Caco-2 (cell line): ENCODE measurements at places on chromosomes 12 and 14. TPM values are rescaled to one million over a fixed set of nuclear protein-coding genes. Genes with fewer than 3 reads are reported as not detected.

POTEG gene
- not detected in 2 replicates for total RNA-seq

HCAR2 gene
- 0.16 and 0.18 TPM in 2 replicates for total RNA-seq

CKB gene
- 611 and 645 TPM in 2 replicates for total RNA-seq

PTHLH gene
- not detected in 2 replicates for total RNA-seq

TWF1 gene
- total RNA-seq: 125 and 140 TPM in 2 replicates

C12orf54 gene
- total RNA-seq: not detected in 2 replicates

IQSEC3 gene
- 0.19 and 0.59 TPM in 2 replicates for total RNA-seq

ZDHHC22 gene
- not detected in 2 replicates for total RNA-seq

EID3 gene
- total RNA-seq: 2.0 and 3.2 TPM in 2 replicates

KRT83 gene
- total RNA-seq: not detected in 2 replicates

SPX gene
- 6.4 and 6.9 TPM in 2 replicates for total RNA-seq

MBD6 gene
- 82.2 and 105 TPM in 2 replicates for total RNA-seq

FAR2 gene
- 6.6 and 8.2 TPM in 2 replicates for total RNA-seq

ASCL1 gene
- not detected in 2 replicates for total RNA-seq

ESPL1 gene
- 32.3 and 34.9 TPM in 2 replicates for total RNA-seq

DYRK2 gene
- 24.4 and 24.6 TPM in 2 replicates for total RNA-seq

AMIGO2 gene
- total RNA-seq: 1.6 and 1.9 TPM in 2 replicates

DNAI7 gene
- total RNA-seq: 0.66 and 0.67 TPM in 2 replicates

DTX1 gene
- not detected in 2 replicates for total RNA-seq

LRCOL1 gene
- not detected in 2 replicates for total RNA-seq

KCNH3 gene
- 0.16 and 0.27 TPM in 2 replicates for total RNA-seq

KCNA5 gene
- total RNA-seq: not detected in 2 replicates

GPR132 gene
- total RNA-seq: 0.19 TPM in 1 of 2 replicates, not detected in the other

PTPRB gene
- total RNA-seq: 0.42 and 0.73 TPM in 2 replicates

HCFC2 gene
- 4.9 and 5.4 TPM in 2 replicates for total RNA-seq

CLEC4E gene
- total RNA-seq: not detected in 2 replicates

CLEC4D gene
- not detected in 2 replicates for total RNA-seq

CLEC1A gene
- total RNA-seq: not detected in 2 replicates

LRTM2 gene
- 0.51 TPM in 1 of 2 replicates, not detected in the other for total RNA-seq

CLECL1 gene
- total RNA-seq: not detected in 2 replicates

FLVCR2 gene
- total RNA-seq: 9.7 and 13.4 TPM in 2 replicates
